Smooth muscle cell of the brain vasculature (primary cell): ENCODE measurements at places on chromosomes 4 and X.

DNA sequence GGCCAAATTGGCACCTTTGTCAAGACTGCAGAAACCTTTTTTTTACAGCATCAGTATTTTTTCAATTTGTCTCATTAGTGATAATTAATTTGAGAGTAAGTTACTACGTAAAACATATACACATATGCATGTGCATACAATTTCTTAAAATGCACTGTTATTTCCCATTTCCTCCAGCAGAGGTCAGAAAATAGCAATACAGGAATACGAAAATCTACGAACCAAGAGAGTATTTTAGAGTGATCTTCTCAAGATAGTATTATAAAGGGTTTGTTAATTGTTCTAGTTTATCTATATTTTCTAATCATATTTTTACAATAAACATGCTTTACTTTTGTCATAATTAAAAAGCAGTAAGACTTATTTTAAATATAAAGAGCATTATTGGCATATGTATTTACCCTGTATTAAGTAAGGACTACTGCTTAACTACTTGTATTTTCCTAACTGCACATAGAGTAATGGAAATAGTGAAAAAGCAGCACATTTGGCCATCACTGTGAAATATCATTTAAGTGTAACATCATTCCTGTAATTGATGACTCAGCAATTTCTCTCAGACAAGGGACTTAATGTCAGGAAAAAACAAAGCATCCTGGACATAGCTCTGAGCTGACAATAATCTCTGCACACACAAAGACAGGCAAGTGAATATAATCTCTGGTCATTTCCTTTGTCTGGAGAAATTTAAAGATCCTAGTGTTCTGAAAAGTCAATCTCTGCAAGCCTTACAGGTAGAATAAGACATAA lies 45.6 kb downstream of the MAOB start:
- DNase-seq: peak; percentile 13

DNA sequence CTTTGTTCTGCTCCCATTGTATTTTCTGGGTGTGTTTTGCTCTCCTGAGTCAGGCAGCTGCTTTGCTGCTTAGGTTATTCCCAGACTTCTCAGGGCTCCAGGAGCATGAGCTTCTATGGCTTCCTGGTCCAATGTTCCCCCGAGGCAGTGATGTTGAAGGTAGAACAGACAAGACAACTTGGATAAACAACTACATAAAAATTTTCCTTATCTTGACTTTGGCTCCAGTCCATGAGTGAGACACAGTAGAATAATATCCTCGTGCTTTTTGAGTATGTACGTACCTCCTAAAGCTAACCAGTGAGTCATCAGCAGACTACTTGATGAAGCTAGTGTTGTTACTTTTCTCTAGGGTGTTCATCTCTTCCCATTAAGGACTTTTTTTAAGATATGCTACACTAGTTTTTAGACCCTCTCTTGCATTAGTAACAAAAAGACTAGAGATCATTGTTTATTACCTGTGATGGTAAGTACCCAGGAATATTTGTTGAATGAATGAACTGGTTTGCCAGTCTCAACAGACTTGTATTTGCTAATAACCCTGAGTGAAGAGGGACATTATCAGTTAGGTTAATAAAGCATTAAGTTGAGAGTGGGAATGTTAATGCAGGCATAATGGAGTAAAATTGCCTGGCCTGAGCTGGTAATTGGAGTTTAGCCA lies 131.9 kb downstream of the FHIP1A start:
- peak; percentile 93 for DNase-seq

DNA sequence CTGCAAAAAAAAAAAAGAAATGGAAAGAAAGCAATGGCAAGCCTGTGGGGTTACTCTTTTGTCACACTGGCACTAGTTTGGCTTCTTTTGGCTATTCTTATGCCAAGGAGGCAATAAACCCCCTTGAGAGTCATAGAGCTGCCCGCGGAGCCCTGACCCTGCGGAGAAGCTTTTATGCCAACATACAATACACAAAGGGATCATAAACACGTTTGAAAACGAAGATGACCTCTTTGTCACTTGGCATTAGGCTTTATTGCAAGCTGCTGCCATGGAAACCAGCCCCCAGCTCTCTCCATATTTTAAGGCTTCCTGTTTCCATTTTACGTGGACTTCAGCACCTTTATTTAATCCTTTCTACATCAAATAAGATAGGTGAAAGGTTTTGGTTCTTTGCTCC lies 7.6 kb downstream of the NEUROG2 start:
- DNase-seq: no peak

DNA sequence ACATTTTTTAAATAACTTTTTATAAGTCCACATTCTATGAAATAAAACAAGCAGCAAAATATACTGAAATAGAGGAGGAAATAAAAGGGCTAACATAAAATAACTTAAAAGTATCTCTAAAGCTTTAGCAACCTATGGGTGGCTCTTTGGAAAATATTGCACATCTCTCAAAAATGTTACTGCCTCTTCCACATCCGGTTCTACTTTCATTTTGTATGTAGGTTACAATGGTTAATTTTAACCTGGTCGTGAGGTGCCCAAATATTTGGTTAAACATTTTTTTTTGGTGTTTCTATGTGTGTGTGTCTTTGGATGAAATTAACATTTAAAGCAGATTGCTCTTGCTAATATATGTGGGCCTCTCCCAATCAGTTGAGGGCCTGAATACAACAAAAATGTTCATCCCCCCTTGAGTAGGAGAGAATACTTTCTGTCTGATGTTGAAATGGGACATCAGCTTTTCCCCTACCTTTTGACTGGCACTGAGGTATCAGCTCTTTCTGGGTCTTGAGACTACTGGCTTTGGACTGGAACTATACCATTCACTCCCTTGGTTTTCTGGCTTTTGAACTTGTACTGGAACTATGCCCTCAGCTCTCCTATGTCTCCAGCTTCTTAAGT lies 353.0 kb downstream of the ADAM29 start:
- DNase-seq: no peak

DNA sequence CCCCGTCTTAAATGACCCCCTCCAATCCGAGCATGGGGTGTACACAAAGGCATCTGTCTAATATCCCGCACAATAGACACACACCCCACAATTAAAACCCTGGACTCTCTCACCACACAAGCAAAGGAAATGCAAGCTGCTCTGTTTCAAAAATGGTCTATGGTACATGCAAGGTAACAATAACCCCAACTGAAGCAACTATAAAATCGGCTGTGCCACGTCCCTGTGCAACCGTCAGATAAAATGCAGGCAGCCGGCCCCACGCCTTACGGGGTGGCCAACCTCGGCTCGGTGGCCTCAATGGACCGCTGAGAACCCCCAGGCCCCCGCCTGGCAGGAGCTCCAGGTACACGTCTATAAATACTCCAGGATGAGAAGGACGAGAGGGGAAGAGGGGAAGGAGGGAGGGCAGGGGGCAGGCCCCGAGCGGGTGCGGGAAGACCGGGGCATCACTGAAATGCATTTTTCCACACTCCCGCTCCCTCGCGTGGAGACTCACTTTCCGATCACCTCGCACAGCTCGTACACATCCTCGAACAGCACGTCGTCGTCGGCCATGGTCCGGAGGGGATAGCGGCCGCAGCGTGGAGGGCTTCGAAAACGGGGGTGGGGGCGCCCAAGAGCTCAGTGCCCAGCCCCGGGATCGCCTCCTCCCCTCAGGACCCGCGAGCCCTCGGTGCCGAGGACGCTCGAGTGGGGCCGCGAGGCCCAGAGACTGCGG lies 763 bp downstream of the CASK start:
- no peak for DNase-seq

- DNase-seq: no peak
Measured at GRCh38 chr4:3021627-3022026, 52.7 kb downstream of the HTT-AS start.

GRCh38 chr4:147409350-147409749 lies 71.5 kb upstream of the EDNRA start:
- no peak for DNase-seq

DNA sequence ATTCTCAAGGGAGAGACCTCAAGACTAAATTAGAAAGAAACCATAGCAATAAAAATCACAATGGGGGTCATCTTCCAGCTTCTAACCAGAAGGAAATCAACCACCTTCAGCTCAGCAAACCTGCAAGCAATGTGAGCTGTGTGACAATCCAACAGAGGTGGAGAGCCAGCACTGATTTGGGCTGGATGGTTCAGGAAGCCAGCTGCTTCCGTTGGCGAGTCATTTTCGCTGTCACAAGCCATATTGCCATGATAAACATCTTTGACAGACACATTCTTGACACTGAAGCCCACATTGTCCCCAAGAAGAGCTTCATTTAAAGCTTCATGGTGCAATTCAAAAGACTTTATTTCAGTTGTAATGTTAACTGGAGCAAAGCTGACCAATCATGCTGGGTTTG lies 22.7 kb downstream of the F8A1 start:
- DNase-seq: no peak

GRCh38 chr4:22932326-22932725 lies 239.6 kb downstream of the GBA3 start:
- DNase-seq: no peak

GRCh38 chr4:119025916-119026661 lies 109.5 kb upstream of the MYOZ2 start:
- DNase-seq: no peak

GRCh38 chr4:178137732-178138471 lies 695.7 kb upstream of the AGA start:
- no peak for DNase-seq

DNA sequence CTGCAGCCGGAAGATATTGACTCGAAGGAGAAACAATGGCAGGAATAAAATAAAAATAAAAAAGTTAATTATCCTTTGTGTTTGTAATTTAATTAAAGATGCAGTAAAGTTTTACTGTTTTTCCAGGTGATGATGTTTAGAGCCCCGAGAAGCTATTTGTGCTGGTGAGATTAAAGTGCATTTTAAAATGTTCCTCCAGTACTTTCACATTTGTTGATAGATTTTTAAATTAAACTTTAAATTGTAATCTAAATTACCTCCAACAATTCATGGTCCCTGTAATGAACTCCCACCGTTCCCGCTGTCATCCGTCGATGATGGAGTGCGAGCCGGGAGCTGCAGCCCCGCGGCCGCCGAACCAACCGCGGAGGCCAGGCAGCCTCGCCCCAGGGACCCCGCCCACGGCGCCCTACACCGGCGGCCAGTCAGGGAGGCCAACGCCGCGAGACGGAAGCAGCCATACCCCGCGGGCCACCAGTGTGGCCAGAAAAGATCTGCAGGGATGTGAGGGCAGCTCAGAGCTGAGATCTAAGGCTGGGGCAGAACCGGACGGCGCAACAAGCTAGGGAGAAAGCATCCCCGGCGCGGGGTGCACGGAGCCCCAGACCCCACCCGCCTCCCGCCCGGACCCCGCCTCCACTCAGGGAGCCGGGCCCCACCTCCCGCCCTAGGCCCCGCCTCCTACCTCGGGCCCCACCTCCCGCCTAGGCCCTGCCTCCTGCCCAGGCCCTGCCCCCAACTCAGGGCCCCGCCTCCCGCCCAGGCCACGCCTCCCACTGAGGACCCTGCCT lies 104.0 kb downstream of the FAM53A start:
- DNase-seq: peak; percentile 31

DNA sequence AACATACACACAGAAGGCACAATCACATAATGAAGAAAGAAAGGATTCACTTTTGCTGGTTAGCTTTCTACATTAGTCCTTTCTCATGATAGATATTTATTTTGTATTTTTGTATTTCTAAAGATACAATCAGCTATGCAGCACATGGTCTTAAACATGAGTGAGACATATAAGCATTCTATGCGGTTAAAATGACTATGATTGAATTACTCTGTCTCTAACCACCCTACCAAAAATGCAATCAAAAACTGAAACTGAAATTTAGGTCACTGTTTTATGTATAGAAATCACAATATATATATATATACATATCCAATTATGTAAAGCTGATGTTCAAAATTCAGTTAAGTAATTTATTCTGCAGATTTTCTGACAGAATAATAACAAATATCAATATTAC lies 21.9 kb downstream of the CXXC4 start:
- DNase-seq: no peak

- no peak for DNase-seq
Measured at GRCh38 chr4:183098019-183098722, 886 bp upstream of the WWC2 start.

DNA sequence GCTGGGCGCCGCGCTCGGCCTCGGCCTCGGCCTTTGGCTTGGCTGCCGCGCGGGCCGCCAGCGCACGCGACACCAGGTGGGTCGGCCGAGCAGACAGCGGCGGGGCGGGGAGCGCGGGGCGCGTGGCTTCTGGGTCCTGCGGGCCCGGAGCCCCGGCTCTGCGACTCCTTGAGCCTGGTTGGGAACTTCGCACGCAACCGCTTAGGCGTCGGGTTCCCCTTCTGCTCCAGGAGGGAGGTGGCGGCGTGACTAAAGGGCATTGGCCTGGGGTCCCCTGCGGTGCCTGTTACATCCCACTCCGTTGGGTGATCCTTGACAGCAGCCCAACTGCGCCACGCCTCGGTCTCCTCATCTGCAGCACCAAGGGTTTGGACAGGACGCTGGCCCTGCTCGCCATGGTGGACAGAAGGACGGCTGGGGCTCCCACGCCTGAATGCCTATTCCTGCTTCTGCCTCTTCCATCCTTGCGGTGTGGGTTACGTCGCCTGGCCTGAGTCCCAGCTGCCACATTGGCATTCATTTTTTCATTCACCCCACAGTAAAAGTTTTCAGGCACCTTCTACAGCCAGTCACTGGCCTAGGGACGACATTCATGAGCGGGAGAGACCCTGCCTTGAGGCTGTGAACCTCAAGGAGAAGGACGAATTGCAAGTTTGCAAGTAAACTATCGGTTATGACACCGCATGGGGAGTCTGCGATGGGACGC lies 631 bp downstream of the EVC start:
- DNase-seq: no peak

- DNase-seq: no peak
Measured at GRCh38 chr4:137635108-137635507, 102.8 kb upstream of the PCDH18 start.
